ENCODE measurements at places on chromosomes 7 and 10. TPM values are rescaled to one million over a fixed set of nuclear protein-coding genes. Genes with fewer than 3 reads are reported as not detected.

Gene HGF
- total RNA-seq = 4.6 TPM

Gene GBX1
- total RNA-seq = not detected

Gene FAS
- total RNA-seq = 14.3 TPM

Gene CTTNBP2
- total RNA-seq = 4.9 TPM

Gene LRRTM3
- total RNA-seq = not detected

Gene VOPP1
- total RNA-seq = 23.3 TPM

Gene TAS2R5
- 1.8 TPM for total RNA-seq
